NCI-H187 (cell line): ENCODE measurements at places on chromosomes 2 and 18.

DNA sequence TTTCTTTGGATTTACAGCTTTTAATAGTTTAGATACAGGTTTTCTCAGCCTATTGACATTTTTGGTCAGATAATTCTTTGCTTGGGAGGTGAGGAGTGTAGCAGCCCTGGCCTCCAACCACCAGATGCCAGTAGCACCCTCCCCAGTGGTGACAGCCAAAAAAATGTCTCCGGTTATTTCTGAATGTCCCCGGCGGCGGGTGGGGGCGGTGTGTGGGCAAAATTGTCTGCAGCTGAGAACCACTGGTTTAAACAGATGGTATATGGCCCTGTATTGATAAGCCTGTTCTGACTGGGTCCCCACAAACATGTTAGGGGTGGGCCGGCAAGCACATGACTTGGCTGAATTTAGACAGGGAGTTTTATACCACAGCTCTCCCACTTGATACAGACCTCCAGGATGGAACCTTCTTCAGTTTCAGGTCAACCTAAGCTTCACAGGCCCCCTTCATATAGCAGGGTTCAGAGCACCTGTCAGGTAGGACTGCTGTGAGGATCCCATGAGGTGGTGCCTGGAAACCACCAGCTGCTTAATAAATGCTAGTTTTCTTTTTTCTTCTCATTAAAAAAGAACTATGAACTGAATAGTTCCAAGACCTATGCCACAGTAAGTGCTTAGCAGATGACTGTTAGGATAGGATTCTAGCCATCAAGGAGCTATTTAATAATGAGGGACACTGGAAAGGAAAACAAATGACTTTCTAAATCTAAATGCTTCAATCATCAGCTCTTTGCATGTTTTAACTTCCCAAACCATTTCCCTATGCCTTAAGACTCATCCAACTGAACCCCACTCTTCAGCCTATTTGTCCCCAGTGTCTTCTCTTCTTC lies 18.1 kb downstream of the LPIN2 start:
- no peak for DNase-seq

GRCh38 chr18:34817636-34818035 lies 107.5 kb downstream of the DTNA start:
- no peak for DNase-seq

- no peak for DNase-seq
Observed at GRCh38 chr18:45839414-45840395, 14.2 kb downstream of the SIGLEC15 start.

- no peak for DNase-seq
Observed at GRCh38 chr2:238130111-238130695, 8.3 kb upstream of the KLHL30 start.

DNA sequence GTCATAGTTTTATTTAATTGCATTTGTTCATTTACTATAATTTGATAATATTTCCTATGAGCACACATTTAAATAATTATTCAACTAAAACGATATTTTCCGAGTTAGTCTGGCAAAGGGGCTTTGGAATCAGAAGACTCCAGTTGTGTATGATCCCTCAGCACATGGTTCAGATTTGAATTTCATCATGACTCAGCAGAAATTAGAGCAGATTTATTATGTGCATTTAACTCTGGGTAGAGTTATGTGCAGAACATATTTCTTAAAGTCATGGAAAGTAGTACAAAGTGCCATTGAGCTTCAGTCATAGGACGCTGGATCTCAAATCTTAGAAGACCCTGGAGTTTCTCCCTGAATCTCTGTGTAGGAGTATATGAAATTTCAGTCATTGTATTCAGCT lies 106.7 kb downstream of the ADCYAP1 start:
- DNase-seq, result no peak
